Immature natural killer cell (primary cell): ENCODE measurements at places on chromosomes 5 and 9.
A peak's percentile ranks its signal among the peaks of the same experiment; 100 is the strongest.

DNA sequence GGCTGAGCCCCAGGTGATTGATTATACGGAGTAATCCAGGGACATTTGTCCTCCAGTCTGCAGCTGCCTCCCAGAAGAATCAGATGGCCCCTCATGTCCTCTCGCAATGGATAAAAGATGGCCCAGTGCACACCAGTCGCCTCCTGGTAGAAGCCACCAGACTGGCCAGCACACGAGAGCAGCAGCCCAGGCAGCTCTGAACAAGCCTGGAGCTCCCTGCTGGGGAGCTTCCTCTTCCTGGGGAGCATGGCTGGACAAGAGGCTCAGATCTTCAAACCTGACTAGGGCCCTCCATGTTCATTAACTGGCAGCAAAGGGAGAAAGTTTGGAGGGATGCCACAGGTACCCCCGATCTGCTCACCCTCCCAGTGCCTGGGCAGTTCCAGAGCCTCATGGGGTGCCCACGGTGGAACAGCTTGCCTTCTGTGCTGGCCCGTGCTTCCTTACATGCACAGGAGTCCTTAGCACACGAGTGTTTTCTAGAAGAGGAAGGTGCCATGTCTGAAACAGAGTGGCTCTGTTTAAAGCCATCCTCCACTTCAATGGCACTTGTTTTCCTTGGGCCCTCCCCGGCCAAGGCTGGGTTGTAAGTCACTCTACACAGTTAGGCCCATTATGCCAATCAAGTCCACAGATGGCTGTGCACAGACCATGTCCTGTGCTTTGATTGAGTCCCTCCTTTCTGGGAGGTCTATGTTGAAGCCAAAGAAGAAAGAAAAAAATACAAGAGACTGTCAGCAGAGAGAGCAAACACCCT, 75.6 kb downstream of the PRRT1B start:
- peaks cover 25% of the 10 kb centered on the region for H3K36me3 ChIP-seq
- peak overlapping the region; percentile 80 for H3K4me3 ChIP-seq
- H3K4me1 ChIP-seq, result peaks cover 78% of the 10 kb centered on the region
- peaks cover 18% of the 10 kb centered on the region for H3K27me3 ChIP-seq
- H3K27ac ChIP-seq, result peak overlapping the region; percentile 99

- DNase-seq, result no peak
- peaks cover 26% of the 10 kb centered on the region for H3K4me1 ChIP-seq
- no peaks in the 10 kb centered on the region for H3K36me3 ChIP-seq
- H3K27me3 ChIP-seq, result peaks cover 6% of the 10 kb centered on the region
- peak overlapping the region; percentile 49 for H3K4me3 ChIP-seq
- H3K27ac ChIP-seq, result peak overlapping the region; percentile 63
These were observed 1.5 kb upstream of the DEPDC1B start for GRCh38 chr5:60701321-60701968.

- H3K4me3 ChIP-seq, result no peak overlapping the region
- no peak for DNase-seq
- no peak overlapping the region for H3K27ac ChIP-seq
These were observed 87.4 kb downstream of the ZNF608 start for GRCh38 chr5:124658867-124659557.

- peaks cover 23% of the 10 kb centered on the region for H3K4me1 ChIP-seq
- DNase-seq, result no peak
- no peak overlapping the region for H3K4me3 ChIP-seq
- H3K27me3 ChIP-seq, result peaks cover 2% of the 10 kb centered on the region
These were observed 29.8 kb downstream of the SPIN1 start for GRCh38 chr9:88418025-88418424.

GRCh38 chr9:94127806-94128205, 43.5 kb downstream of the PTPDC1 start:
- H3K36me3 ChIP-seq, result no peaks in the 10 kb centered on the region
- no peak overlapping the region for H3K4me3 ChIP-seq
- no peak overlapping the region for H3K27ac ChIP-seq
- H3K27me3 ChIP-seq, result peaks cover 4% of the 10 kb centered on the region

- peak; percentile 16 for DNase-seq
- H3K27ac ChIP-seq, result peak overlapping the region; percentile 69
- peaks cover 18% of the 10 kb centered on the region for H3K27me3 ChIP-seq
- peaks cover 54% of the 10 kb centered on the region for H3K4me1 ChIP-seq
These were observed 42.6 kb downstream of the CSF1R start for GRCh38 chr5:150043657-150044328.

DNA sequence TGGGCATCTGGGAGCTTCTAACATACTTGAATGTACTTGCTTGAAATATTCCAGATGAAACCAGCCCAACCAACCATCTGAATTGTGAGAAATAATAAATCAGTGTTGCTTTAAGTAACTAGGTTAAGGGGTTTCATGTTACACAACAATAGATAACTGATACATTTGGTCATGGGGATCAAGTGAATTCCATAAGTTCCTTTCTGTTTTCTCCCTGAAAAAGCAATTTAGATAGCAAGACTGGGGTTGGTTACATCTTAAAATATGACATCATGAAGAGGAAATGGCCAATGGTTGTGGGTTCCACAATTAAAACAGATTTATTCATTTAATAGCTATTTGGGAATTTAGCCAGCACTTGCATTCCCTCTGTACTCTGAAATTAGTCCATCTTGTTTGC, 559.7 kb downstream of the TLR4 start:
- no peak overlapping the region for H3K4me3 ChIP-seq
- no peak overlapping the region for H3K27ac ChIP-seq
- H3K36me3 ChIP-seq, result no peaks in the 10 kb centered on the region

DNA sequence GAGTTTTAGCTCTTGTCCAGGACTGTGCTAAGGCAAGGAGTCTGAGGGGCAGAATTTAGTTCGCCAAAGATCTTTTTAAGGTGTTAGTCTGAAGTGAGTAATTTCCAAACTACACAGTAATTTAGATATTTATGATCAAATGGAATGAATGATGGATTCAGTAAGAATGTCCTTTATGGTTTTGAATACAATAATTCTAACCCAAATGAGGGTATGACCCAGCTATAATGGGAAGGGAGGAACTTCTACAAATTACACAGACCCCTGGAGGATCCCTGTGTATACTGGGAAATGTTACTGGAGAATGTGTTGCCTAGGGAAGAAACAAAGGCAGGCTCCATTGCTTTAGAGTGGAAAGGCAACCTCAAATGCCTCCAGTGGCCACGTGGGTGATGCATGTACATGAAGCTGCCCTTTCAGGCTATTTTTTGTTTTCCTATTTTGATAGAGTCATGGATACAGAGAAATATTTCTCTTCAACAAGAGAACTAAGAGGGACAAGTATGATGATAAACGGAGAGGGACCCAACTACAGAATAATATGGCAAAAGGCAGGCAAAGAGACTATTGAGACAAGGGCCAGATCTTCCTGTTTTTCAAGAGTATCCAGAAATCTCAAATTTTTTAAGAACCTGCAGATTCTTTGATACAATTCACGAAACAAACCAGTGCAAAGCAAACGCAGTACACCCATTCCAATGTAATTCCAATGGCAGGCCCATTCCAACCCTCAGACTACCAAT, 25.4 kb downstream of the SLC1A3 start:
- H3K27ac ChIP-seq, result no peak overlapping the region
- H3K4me1 ChIP-seq, result peaks cover 7% of the 10 kb centered on the region
- DNase-seq, result no peak
- H3K27me3 ChIP-seq, result peaks cover 1% of the 10 kb centered on the region
- no peaks in the 10 kb centered on the region for H3K36me3 ChIP-seq
- H3K4me3 ChIP-seq, result no peak overlapping the region

DNA sequence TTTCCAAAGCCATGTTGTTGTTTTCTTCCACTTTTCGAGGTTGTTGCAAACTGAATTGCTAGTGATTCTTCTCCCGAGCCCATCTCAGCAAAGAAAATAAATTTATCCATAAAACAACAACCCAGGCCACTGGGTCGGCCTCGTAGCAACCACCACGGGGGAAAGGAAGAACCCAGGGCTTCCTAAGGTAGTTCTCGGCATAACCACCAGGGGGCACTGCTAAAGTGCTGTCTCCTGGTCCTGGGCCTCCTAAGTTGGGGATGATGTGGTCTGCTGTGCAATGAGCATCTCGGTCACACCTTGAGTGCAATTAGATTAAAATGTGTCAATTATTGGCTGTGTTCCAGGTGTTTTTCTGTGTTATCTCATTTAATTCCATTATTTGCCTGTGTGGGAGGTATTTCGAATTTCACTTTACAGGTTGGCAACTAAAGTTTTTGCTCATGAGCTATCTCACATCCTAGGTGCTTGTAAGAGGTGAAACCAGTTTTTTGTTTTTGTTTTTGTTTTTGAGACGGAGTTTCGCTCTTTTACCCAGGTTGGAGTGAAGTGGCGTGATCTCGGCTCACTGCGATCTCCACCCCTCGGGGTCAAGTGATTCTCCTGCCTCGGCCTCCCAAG, 102.8 kb upstream of the DAP start:
- peaks cover 1% of the 10 kb centered on the region for H3K4me1 ChIP-seq
- no peak overlapping the region for H3K27ac ChIP-seq
- no peaks in the 10 kb centered on the region for H3K36me3 ChIP-seq
- H3K27me3 ChIP-seq, result peaks cover 5% of the 10 kb centered on the region

GRCh38 chr5:72888595-72888994, 67.2 kb upstream of the FCHO2 start:
- peaks cover 1% of the 10 kb centered on the region for H3K4me1 ChIP-seq
- DNase-seq, result no peak
- no peak overlapping the region for H3K4me3 ChIP-seq
- H3K27me3 ChIP-seq, result peaks cover 4% of the 10 kb centered on the region

DNA sequence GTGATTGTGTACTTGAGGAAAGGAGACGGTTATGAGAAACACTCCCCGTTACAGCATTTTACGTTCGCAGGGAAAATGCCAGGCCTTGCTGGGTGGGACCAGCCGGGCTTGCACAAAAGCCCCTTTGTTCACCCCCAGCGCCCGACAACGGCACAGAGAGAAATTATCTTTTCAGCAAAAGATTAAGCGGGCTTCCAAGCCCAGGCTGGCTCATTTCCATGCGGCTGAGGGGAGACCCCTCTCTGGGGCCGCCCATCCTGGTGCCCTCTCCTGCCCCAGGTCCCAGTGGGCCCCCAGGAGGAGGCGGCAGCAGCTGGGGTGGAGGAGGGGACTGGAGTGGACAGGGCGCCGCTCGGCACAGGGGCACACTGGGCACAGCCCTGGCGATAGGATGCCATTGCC, 50.8 kb upstream of the NOTCH1 start:
- H3K36me3 ChIP-seq, result no peaks in the 10 kb centered on the region
- DNase-seq, result no peak
- no peak overlapping the region for H3K4me3 ChIP-seq
- H3K27me3 ChIP-seq, result no peaks in the 10 kb centered on the region
- peaks cover 6% of the 10 kb centered on the region for H3K4me1 ChIP-seq

DNA sequence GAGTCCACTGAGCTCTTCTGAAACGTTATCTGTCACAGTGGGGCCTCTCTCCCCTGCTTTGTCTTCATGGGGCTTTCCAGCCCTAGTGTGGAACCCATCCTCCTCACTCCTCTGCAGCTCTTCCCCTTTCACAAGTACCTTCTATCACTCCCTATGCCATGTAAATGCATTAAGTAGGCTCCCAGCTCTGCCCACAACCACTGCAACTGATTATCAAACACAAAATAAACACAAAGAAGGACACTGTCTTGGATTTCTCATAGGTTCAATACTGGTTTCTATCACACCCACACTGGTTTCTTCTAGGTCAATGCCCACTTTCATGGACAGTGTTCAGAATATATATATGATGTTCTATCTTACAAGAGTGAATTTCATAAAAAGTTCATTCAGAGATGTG, 139.4 kb downstream of the GNAQ start:
- no peak overlapping the region for H3K4me3 ChIP-seq
- H3K4me1 ChIP-seq, result peaks cover 16% of the 10 kb centered on the region
- no peaks in the 10 kb centered on the region for H3K36me3 ChIP-seq
- no peak overlapping the region for H3K27ac ChIP-seq
- H3K27me3 ChIP-seq, result no peaks in the 10 kb centered on the region

DNA sequence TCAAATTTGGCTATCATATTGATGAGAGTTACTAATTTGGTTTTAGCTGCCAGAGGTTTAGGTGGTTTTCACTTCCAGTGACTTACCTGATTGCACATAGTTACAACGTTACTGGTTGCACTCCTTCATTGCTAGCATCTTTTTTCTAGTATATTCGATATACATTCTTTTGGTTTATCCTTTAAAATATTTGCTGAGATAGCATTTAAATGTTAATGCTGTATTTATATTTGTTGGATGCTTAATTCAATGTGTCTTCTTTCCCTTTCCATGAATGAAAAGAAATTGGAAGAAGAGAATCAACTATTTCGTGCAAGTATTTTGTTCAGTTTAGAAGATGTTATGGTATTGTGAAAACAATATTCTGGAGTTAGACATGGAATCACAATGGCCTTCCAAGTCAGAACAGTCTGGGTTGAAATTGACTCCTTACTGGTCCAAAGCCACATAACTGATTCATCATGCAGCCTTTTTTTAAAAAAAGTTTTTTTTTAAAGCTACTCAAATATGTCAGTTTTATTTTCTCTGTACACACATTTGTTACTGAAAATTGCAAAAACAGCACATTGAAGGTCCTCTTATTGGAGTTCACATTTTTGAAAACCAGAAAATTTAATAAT, 2.2 kb downstream of the SPIN1 start:
- DNase-seq, result no peak
- peaks cover 10% of the 10 kb centered on the region for H3K27me3 ChIP-seq
- H3K36me3 ChIP-seq, result no peaks in the 10 kb centered on the region
- peaks cover 28% of the 10 kb centered on the region for H3K4me1 ChIP-seq

DNA sequence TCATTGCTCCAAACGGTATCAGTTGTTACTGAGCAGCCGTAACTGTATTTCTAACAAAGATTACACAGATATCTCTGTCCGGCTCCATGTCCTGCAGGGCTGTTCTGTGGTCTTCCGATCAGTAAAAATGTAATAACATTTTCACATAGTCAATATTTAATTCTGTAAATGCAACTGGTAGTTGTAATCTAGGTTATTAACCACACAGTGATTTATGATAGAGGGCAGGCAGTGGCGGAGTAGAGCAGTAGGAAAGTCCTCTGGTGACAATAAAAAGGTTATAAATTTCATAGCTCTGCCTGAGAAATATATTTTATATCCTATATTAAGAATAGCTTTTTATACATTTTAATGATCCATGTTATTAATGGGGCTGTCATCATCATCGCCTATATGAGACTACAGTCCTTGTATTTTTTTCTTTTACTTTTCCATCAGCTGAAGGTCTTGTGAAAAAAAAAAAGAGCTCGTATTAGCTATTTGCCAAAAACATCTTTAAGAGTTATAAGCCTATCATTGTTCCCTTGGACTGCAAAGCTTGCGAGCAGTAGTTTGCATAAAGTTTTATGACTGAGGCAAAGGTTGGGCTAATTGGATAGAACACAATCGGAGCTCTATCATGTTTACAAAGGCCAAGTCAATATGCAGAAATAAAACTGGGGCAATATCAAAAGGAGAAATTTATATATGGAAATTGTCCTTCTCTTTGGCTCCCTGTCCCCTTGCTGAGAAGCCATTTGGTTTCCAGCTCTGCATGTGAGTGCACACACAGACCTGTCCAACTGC, 648.0 kb downstream of the IRX1 start:
- no peaks in the 10 kb centered on the region for H3K36me3 ChIP-seq
- H3K4me3 ChIP-seq, result no peak overlapping the region
- H3K27me3 ChIP-seq, result no peaks in the 10 kb centered on the region
- DNase-seq, result no peak
- H3K4me1 ChIP-seq, result no peaks in the 10 kb centered on the region
